CD4-positive, alpha-beta T cell treated with Interleukin-17A for 1 hour (primary cell): ENCODE measurements at places on chromosomes 3 and 15.
A peak's percentile ranks its signal among the peaks of the same experiment; 100 is the strongest.

DNA sequence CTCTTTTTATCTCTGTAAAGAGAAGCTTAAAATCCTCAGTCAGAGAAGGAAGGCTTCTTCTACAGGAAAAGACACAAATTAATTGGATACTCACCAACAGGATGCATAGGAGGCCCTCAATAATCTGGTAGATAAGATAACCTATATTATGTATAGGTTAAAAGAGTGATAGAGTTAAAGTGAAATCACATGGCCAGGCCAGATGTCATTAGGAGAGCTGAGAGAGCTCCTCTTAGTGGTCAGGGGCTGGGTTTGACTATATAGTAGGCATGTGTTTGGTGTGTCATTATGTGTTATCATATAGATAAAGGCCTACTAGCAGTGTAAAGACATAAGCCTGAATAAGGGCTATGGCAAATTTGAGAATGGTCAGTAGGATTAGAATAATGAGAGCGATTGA is 479.3 kb downstream of the EPHA3 start:
- DNase-seq = no peak

GRCh38 chr3:13502791-13503060 is 22.6 kb downstream of the HDAC11 start:
- DNase-seq = no peak

DNA sequence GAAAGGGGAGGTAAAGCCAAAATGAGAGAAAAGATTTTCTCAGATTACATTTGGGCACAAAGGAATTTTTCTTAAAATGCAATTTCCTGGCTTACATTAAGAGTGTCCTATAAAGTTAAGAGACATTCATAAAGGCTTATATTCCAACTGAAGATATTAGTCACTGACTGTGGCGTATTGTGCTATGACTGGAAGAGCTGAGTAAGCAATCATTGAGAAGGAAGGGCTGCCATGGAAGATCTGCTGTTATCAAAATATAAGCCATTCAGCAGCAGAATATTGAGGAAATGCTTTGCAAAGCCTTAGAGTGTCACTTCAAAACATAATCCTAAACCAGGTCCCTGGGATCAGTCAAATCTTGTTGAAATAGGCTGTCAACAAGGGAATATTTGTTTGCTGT is 593.9 kb downstream of the TUSC7 start:
- DNase-seq = no peak

DNA sequence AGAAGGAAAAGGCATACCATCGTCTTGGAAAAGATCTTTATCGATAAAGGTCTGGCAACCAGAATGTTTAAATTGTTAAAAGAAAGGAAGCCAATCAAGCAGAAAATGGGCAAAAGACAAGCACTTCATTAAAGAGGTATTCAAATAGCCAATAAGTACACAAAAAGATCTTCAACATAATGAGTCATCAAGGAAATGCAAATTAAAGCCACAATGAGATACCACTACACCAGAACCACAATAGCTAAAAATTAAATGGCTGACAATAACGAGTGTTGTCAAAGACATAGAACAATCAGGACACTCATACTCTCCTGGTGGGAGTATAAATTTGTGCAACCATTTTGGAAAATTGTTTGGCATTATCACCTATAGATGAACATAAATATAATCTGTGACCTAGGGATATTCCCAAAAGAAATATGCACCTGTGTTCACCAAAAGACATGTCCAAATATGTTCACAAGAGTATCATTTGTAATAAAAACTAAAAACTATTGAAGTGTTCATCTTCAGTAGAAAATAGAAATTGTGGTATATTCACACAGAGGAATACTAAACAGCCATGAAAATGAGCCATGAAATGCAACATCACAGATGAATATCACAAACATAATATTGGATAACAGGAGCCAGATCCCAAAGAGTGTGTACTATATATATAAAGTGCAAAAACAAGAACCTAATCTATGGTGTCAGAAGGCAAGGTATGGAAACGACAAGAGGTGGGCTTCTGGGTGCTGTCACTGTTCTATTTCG is 14.4 kb upstream of the BTBD1 start:
- no peak for DNase-seq

DNA sequence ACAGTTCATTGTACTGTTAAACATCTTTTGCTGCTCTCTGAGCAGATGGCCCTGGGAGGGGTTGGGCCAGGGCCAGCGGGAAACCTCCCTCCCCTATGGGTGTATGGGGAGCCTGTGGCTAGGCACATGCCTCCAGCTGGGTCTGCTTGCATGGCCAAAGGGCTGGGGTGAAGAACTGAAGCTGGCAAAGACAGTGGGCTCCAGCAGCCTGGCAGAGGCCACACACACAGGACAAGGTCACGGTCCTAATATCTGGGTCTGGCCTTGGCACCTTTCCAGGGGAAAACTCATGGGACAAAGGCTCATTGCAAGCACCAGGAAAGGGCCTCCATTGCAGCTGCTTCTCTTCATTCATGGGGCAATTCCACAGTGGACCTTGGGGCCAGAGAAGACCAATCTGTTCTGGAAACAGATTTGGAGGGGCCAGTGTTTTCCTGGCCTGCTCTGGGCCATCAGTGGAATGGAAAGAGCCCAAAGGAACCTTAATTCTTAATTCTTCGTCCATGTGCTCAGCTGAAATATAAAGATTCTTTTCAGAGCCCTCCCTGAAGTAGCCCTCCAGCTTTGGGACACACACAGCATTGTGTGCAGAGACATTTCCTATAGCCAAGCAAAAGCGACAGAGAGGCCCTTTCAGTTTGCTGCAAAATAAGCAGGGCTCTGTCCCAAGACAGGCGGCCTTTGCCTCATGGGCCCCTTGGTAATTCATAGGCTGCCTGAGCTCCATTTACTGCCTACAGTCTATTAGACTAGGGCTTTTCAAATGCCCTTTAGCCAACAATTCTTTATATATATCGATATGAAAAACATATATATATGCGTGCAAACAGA is 11.3 kb upstream of the LIMD1 start:
- DNase-seq = no peak

DNA sequence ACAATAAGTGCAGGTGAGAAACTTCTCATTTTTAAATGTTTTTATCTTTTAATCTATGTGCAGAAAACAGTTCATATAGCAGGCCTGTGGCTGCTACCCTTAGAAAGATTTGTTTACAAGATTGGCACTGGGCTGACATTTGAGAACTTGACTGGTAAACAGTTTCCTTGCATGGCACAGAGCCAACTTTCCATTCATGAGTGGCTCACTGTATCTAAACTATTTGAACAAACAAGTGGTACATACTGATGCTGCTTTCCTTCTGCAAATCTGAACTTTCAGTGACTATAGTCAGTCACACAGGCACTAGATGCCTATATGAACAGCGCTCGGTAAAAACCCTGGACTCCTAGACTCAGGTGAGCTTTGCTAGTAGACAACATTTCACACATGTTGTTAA is 6.3 kb upstream of the GTPBP8 start:
- DNase-seq = peak; percentile 59

GRCh38 chr3:184508938-184509337 is 52.6 kb upstream of the EPHB3 start:
- no peak for DNase-seq

DNA sequence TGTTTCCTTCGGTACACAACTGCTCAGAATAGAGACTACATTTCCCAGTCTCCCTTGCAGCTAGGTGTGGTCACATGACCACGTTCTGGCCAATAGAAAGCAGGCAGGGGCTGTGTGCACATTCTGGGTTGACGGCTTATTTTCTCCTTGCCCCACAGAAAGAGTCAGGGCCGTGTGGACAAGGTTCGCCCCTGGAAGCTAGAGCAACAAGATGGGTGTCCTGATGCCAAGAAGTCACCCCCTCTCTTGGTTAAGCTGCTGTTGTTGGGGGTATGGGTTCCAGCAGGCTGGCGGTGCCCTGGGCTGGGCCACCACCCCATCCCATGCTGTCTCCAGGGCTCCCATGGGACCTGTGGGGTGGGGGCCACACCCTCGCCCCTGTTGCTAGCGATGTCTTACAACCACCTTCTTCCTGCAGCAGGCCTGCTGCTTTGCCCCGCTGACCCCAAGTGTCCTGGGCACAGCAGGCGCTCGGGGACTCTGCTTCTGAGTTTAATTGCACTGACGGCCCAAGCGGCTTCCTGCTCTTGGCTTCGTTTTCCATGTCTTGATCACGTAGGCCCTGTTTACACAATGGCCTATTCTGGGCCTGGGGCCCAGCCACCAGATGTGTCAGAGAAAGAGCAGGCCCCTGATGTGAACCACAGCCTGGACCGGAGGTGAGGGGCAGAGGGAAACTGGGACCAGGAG is 24.9 kb downstream of the ABTB1 start:
- DNase-seq = peak; percentile 68

DNA sequence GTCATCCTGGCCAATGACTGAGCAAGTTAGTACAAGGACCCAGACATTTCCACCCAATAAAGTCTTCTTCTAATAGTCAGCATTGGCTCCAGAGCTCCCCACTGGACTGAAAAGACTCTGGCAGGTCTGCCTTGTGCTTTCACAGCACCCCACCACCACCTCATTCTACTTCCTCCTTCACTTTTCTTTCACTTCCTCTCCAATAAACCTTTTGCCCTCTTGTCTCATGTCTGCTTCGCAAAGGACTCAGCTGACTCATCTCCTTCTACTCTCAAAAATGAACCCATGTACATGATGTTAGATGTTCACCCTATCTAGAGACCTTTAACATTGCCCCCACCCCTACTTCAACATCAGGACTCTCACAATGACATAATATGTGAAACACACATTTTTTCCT is 181.0 kb upstream of the PPP2R3A start:
- DNase-seq = peak; percentile 1

DNA sequence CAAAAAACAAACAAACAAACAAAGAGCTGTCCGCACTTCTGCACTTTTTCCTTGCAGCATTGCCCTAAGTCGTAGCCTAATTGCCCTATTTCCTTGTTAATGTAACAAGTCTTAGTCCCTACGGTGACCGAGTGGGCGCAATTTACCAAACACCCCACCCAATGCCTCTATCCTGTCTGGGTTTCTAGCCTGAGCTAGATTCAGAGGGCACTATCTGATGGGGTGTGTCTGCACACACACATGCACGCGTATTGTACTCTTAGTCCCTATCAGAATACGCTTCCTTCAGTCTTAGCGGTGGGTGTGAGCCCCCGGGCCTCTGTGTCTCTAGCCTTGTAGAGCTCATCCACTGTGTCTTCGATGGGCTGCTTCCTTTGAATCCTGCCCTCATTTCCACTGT is 125.9 kb upstream of the DLG1 start:
- DNase-seq = no peak

- no peak for DNase-seq
Observed at GRCh38 chr15:75661100-75661755, 13.5 kb downstream of the SNX33 start.

DNA sequence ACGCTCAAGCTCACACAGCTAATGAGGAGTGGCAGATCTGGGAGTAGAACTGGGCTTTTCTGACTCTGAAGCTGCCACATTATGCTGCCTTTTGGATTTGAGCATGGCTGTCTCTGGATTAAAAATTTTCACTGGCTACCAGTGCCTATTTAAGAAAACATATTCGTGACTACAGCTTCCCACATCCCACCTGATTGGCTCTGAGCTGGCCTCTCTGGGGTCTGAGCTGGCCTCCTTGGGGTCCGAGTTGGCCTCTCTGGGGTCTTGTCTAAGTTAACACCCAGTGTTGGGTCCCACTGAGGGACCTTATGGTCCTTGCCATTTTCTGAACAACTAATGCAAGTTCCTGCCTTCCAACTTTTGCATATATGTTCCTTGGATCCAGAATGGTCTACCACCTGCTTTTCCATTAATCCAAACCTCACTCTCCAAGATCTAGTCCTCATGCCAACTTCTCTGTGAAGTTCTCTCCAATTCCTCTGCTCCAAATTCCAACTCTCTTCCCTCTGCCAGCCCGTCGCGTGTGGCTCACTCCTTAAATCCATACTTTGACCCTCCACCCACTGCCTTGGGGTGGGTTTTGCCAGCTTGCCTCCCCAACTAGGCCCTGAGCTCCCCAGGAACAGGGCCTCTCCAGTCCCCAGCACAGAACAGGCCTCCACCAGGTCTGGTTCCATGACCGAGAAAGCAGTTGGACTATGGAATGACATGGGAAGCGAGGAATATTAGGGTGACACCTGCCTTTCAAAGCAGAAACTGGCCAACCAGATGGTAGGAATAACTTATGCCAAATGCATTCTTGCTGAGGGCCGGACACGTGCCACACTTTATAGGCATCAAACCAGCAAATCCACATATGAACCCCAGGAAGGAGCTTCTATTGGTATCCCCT is 42.5 kb downstream of the ATP2B2 start:
- DNase-seq = no peak

GRCh38 chr3:37283011-37283410 is 108.6 kb upstream of the LRRFIP2 start:
- no peak for DNase-seq

- no peak for DNase-seq
Observed at GRCh38 chr3:171615281-171615680, 155.1 kb upstream of the TNIK start.

GRCh38 chr3:12287727-12288181 is 1.1 kb upstream of the PPARG start:
- no peak for DNase-seq

DNA sequence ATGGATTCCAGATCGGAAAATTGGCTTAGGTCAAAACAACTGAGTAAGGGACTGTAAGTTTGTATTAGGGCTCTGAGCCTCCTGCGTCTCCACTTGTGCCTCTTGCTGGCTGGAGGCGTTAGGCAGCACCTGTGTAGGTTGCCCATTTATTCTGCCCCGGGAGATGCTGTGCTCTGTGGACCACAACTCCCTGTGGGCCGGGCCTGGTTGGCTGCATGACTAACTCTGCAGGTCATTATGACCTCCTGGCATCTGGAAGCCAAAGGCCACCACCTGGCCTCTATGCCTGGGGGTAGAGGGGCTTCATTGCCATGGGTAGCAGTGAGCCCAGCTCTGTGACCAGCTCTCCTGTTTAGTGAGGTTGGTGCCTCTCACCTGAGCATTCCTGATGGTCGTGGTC is 36.0 kb upstream of the BDH1 start:
- no peak for DNase-seq

- no peak for DNase-seq
Observed at GRCh38 chr3:97259263-97259662, 444.9 kb downstream of the EPHA6 start.

DNA sequence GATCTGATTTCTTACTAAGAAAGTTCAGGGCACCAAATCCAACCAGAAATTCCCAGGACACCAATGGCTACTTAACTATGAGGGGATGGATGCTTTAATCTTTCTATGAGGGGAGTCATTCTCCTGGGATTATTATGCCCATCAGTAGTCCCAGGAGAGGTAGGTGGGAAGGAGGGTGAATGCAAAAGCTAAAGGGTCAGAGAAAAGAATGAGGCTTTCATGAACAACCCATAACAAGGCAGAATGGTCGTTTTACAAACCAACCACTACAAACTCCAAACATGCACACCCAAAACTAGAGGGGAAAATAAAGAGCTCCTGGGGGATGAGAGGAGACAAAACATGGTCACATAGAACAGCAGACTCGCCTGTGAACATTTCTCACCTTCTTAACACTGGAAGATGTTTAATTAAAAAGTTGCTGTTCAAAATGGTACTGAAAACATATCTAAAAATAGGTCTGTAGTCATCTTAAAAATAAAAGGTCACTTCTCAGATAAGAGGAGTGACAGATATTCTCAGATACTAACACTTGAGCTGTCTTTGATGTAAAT is 3.7 kb downstream of the STARD9 start:
- no peak for DNase-seq

GRCh38 chr3:131427226-131427625 is 45.7 kb downstream of the NUDT16 start:
- DNase-seq = no peak

GRCh38 chr15:59997070-59997701 is 6.9 kb upstream of the FOXB1 start:
- peak; percentile 61 for DNase-seq
